ENCODE measurements at places on chromosomes 16 and 17.

DNA sequence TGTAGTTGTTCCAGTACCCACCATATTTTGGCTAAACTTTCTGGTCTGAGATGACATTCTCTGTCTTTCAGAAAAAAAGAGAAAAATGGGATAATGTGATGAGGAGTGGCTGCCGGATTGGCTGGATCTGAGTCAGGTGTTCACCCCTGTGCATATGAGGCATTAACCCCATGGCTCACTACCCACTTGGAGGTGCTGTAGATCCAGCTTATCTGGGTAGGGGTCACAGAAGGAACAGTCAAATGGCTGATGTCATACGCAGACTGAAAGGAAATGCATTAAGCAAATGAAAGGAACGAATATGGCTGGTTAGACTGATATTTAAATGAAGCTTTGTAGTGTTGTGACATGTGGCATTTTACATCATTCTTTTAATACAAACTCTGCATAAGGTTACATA is 17.3 kb downstream of the MAP2K6 start:
- no peak overlapping the region for H3K27ac ChIP-seq
- H3K27me3 ChIP-seq: no peaks in the 10 kb centered on the region
- DNase-seq: no peak

DNA sequence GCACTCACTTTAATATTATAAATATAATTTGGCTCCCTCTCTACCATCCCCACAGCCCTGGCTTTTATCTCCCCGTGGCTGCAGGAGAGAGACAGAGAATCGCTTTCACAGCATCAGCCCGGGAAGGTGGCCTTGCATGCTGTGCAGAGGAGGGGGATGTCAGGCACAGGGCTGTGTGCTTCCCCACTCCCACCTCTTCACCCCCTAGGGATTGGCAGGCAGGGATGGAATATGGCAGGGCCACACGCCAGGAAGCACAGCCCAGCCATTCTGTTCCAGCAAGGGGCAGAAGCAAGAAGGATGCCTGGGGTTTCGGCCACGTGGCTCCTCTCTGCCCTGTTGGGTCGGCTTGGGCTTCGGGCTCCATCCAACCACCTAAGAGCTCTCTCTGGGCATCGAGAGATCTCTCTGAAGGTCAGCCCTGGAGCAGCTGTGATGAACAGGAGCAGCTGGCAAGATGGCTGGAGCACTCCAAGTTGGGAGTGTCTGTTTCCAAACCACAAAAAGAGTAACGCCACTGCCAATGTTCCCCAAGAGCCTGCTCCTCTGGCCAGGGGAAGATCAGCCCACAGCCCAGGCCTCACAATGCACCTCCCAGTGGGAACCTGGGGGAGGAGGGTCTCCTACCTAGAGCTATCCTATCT is 223.2 kb downstream of the C16orf78 start:
- no peaks in the 10 kb centered on the region for H3K36me3 ChIP-seq
- H3K4me1 ChIP-seq: peaks cover 17% of the 10 kb centered on the region
- H3K27ac ChIP-seq: no peak overlapping the region
- no peak overlapping the region for H3K4me3 ChIP-seq

DNA sequence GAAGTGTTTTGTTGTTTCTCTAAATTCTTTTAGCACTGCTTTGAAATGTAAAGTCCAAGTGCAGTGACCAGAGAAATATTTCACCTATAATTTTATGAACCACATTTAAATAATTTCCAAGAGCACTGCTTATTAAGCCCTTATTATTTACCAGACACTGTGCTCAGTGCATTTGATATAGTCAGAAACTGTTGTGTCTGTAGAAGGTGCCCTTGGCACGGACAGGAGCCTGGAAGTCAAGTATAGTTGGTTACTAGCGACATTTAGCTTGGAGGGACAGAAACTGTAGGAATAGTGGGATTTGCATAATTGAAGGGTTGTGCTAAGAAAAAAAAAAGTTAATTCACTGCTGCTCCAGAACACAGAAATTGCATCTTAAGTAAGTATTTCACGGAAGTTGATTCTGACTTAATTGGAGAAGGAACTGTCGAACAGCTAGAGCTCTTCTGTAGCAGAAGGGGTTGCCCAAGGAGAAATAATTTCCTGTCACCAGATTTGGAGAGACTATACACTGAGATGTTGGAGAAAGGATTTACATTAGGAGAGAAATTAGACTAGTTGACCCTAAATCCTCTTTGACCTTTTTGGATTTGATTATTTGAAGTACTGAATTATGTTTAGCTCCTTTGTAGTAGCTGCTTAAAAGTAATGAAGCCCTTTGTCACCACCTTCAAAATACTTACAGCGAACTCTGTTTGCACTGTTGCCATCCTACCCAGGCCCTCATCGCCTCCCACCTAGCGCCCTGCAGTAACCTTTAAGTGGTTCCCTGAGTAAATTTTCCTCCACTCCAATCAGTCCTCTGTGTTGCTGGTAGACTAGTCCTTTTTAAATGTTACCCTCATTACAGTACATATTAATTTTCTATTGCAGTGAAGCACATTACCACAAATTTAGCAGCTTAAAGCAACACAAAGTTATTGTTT is 25.6 kb downstream of the COX10 start:
- H3K4me1 ChIP-seq: peaks cover 24% of the 10 kb centered on the region
- H3K27me3 ChIP-seq: no peaks in the 10 kb centered on the region
- H3K27ac ChIP-seq: no peak overlapping the region
- DNase-seq: peak; percentile 17

- no peak overlapping the region for H3K4me3 ChIP-seq
- no peak for DNase-seq
- H3K36me3 ChIP-seq: no peaks in the 10 kb centered on the region
- peaks cover 8% of the 10 kb centered on the region for H3K4me1 ChIP-seq
- no peaks in the 10 kb centered on the region for H3K27me3 ChIP-seq
Observed at GRCh38 chr16:1710811-1711507, 5.0 kb downstream of the MAPK8IP3 start.

DNA sequence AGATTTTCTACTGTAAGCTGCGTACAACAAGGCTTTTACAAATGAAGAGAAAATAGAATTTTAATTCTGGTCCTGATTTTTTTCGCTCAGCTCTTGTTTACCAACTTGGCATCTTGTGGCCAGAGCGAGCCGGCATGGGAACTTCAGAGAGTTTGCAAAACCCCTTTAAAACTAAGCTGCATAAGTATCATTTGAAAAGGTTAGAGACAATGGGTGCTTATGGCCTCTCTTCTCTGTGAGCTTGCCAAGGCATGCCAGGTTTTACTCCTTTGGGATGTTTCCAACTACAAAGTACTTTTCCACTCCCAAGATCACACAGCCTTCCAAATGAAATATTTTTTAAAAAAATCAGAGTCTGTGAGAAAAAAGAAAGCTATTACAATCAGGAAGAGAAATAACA is 62.4 kb upstream of the FA2H start:
- no peak overlapping the region for H3K27ac ChIP-seq
- H3K36me3 ChIP-seq: no peaks in the 10 kb centered on the region
- no peak for DNase-seq
- H3K4me1 ChIP-seq: peaks cover 8% of the 10 kb centered on the region

GRCh38 chr16:9139965-9140364 is 48.5 kb downstream of the HAPSTR1 start:
- H3K27ac ChIP-seq: no peak overlapping the region
- H3K27me3 ChIP-seq: no peaks in the 10 kb centered on the region
- peak; percentile 78 for DNase-seq
- no peak overlapping the region for H3K4me3 ChIP-seq
- H3K4me1 ChIP-seq: peaks cover 4% of the 10 kb centered on the region

- no peaks in the 10 kb centered on the region for H3K27me3 ChIP-seq
- H3K4me3 ChIP-seq: no peak overlapping the region
- no peaks in the 10 kb centered on the region for H3K4me1 ChIP-seq
- no peaks in the 10 kb centered on the region for H3K36me3 ChIP-seq
- no peak overlapping the region for H3K27ac ChIP-seq
Observed at GRCh38 chr16:79099716-79100115, 500.8 kb downstream of the MAF start.

GRCh38 chr17:43950554-43950953 is 3.2 kb downstream of the PYY start:
- no peaks in the 10 kb centered on the region for H3K36me3 ChIP-seq
- H3K4me3 ChIP-seq: no peak overlapping the region
- DNase-seq: no peak
- H3K27ac ChIP-seq: no peak overlapping the region

DNA sequence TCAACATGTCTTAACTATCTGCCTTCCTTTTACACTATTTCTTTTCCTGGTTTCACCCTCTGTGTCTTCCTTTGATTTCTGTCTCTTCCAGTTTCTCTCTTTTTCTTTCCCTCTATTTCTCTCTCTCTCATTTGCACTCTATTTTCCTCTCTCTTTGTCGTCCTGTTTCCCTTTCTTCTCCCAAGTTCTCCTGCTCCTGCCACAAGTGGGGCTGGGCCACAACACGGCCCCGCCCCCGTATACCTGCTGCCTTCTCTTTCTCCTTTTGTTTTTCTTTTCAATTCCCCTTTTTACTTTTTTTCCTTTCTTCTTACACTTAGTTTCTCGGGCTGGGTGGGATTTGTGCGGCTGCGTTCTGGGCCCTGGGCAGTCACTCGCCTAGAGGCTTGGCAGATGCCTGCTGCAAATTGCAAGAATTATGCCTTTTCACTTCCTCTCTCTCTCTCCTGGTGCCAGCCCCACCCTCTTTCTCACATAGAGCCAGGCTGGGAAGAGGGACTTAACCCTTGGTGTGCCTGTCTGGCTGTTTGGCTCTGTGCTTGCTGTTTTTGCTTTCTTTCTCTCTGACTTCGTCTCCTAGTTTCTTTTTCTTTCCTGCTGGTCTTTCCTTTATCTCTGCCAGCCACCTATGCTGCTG is 2139.4 kb downstream of the TP53TG3F start:
- H3K4me1 ChIP-seq: no peaks in the 10 kb centered on the region
- no peak overlapping the region for H3K27ac ChIP-seq
- DNase-seq: no peak
- no peaks in the 10 kb centered on the region for H3K27me3 ChIP-seq

GRCh38 chr16:9003763-9004162 is 40.1 kb upstream of the USP7 start:
- H3K4me3 ChIP-seq: no peak overlapping the region
- H3K27ac ChIP-seq: no peak overlapping the region
- no peaks in the 10 kb centered on the region for H3K4me1 ChIP-seq
- H3K36me3 ChIP-seq: no peaks in the 10 kb centered on the region
- DNase-seq: no peak

DNA sequence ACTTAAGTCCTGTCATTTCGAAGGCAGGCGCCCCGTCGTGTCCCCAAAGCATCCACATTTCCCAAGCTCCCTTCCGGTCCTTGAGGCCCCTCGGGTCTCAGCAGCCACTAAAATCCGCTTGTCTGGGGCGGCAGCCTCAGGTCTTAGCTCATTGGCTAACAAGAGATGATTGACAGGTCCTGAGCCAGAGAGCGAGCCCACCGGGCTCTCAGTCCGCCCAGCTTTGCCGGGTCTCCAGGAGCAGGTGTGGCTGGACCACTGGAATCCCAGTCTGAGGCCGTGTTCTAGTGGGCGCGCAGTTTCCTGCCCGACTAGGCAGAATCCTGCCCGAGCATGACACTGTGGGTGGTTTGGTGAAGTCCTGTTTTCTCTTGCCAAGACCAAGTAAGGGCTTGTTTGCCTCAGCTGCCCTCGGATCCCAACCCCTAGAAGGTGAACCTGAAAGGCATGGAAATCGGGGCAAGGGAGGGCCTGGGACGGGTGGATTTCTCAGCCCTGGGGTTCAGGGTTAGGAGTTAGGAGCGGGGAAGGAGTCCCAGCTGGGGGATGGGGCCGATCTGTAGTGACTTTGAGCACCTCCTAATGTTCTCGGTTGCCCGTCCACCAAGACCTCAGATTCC is 42.8 kb downstream of the MRC2 start:
- no peak overlapping the region for H3K4me3 ChIP-seq
- DNase-seq: no peak
- no peaks in the 10 kb centered on the region for H3K4me1 ChIP-seq

All from A673 (cell line).